ENCODE measurements at places on chromosomes 12 and 14.

- DNase-seq = no peak
These were observed 313.1 kb downstream of the SLC6A15 start for GRCh38 chr12:84599539-84599938.

- no peak for DNase-seq
These were observed 15.9 kb downstream of the CACNA1C start for GRCh38 chr12:2068653-2069052.

- no peak for DNase-seq
These were observed 74.3 kb upstream of the CPM start for GRCh38 chr12:69007101-69007854.

- DNase-seq = no peak
These were observed 218.7 kb upstream of the EGLN3 start for GRCh38 chr14:34169561-34169960.

DNA sequence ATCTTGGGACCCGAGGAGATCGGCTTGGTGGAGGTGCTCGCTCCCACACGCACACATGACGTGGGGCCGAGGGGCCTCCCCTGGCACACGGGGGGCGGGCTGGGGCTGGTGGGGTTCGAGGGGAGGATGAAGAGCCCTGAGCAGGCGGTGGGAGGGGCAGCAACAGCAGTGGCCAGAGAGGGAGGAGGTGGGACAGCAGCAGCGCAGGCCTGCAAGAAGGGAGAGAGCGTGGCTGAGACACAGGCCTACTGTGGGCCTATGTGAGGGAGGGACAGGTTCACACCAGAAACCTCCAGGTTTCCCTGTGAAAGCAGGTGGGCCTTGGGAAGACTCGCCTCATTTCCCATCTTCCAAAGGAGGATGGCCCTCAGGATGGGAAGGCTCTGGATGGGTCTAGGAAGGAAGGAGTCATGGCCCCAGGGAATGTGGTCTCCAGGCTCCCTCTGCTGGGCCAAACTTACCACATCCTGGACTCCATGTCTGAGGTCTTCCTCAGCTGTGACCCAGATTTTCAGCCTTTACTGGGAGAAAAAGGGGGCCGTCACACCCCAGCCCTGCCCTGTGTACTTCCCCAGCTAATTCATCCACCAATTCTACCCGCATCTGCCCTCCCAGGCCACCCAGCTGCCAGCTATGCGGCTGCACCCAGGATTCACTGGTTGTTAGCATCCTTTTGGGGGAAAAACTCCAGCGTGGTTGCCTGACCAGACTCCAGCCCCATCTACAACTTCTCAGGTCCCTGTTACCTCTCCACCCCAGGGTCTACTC is 2.8 kb downstream of the PIANP start:
- no peak for DNase-seq

GRCh38 chr14:36647417-36647823 is 14.2 kb upstream of the PAX9 start:
- no peak for DNase-seq

DNA sequence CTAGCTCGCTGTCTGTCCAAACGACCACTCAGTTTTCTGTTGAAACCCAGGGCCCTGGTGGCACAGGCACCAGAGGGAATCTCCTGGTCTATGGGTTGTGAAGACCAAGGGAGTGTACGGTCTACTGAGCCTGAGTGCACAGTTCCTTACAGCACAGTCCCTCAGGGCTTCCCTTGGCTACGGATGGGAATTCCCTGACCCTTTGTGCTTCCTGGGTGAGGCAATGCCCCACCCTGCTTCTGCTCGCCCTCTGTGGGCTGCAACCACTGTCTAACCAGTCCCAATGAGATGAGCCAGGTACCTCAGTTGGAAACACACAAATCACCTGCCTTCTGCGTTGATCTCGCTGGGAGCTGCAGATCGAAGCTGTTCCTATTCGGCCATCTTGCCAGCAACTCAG is 22.6 kb downstream of the GPHN start:
- DNase-seq = no peak

DNA sequence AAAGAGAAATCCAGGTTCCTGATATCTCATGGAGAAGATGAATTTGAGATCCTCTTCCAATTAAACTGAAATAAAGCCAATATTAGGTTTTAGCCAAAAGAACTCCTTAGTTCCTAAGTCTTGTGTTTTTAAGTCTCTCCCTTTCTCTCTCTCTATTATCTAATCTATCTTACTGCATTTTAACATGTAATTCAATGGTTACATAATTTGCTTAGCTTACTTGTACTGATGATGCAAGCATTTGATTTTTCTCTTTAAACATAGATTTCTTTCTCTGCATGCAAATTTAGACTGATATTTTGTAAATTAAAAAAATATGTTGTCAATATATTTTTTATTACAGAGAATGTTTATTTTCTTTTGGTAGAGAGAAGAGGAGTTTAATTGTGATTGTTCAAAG is 78.2 kb downstream of the MIPOL1 start:
- DNase-seq = no peak

DNA sequence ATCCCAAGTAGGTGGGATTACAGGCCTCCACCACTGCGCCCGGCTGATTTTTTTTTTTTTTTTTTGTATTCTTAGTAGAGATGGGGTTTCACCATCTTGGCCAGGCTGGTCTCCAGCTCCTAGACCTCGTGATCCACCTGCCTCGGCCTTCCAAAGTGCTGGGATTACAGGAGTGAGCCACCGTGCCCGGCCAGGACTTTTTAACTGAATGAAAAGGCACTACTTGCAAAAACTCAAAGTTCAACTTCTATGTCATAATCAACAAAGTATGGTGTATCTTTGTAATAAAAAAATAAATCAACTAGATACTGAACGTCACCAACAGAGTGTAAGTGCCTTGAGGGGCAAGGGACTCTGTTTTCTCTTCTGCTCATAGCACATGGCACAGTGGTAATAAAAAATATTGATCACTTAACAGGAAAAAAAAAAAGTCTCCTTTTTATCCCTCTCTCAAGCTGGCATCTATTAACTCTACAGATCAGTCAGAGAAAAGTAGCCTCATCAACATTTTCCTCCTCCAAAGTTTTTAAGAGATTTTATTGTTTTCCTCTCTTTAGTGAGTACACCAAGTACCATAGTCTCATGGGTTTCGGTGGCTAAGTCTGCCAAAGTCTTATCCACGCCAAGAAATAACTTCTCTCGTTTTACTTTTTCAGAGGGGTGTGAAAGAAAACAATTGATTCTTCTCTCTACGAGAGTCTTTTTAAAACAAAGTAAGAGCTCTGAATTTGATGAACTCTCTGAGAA is 10.6 kb upstream of the FOXN3 start:
- DNase-seq = no peak

DNA sequence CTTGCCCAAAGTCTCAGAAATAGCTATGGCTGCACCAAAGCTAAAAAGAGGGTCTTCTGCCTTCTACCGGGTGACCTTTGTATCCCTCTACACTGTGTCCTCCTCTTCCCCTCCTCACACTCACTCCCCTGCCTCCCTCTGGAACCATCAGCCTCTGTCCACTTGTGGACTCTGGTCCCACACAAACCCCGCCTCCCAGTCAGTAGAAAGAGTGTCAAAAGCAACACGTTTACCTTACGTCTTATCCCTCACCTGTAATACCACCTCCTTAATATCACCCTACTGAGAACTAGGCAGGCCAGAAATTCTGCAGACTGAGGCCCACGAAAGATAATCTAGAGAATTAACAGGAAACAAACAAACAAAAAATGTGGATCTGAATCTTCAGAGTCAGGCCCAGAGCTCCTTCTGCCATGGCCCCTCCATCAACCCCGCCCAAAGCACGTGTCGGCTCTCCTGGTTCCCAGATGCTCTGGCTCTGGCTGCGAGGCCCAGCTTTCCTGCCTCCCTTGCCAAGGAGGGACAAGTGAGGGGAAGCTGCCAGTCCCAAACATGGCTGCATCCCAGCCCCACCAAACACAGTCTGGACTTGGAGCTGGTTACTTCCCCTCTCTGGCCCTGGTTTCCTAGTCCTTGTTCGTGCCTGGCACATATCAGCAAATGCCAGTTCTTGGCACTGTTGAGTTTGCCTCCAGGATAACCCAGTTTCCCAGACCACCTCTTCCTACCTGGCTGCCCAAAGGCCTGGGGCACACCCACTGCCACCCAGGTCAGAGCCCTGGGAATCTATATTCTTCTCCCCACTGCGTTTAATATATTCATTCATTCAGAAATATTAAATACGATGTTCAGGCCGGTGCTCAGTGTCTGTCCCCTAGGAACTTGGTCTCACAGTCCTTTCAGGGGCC is 2.7 kb downstream of the ACTN1 start:
- no peak for DNase-seq

- DNase-seq = no peak
These were observed at the start of gene DACT1 for GRCh38 chr14:58637391-58638230. Gene DACT1 (plus strand): TSS chr14:58637962. CDS start chr14:58638203, 241 bp downstream.

DNA sequence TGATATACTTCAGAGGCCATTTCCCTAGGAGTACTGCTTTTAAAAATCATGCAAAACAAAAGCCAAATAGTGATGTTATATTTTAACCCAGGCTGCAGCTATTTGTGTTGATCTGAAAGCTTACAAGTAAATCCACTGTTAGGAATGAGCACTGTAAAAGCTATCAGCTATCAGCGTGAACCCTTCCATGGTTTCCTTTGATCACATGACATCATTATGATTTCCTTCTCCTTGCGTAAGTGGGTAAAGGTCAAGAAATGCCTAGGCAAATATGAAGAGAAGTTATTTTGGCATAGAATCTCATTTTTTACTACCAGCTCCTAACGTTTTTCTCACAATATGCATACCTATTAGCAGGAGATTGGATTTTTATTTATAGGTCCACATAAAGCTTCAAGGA is 48.6 kb upstream of the CATSPERB start:
- no peak for DNase-seq

GRCh38 chr12:11922361-11922760 is 148.4 kb upstream of the BCL2L14 start:
- DNase-seq = peak; percentile 4

GRCh38 chr14:59160506-59160905 is 28.0 kb upstream of the DAAM1 start:
- DNase-seq = no peak

DNA sequence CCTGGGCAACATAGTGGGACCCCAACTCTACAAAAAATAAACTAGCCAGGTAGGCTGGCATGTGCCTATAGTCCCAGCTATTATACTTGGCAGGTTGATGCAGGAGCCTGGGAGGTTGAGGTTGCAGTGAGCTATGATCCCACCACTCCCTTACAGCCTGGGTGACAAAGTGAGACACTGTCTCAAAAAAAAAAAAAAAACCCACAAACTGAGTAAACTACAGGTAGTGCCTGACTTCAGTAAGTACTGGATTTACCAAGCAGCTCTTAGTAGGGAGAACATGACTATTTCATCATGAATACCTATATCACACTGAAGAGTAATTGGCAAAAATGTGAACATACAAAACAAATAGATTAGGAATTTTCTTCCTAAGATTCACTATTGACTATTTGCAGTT is 32.4 kb upstream of the AP4S1 start:
- no peak for DNase-seq

DNA sequence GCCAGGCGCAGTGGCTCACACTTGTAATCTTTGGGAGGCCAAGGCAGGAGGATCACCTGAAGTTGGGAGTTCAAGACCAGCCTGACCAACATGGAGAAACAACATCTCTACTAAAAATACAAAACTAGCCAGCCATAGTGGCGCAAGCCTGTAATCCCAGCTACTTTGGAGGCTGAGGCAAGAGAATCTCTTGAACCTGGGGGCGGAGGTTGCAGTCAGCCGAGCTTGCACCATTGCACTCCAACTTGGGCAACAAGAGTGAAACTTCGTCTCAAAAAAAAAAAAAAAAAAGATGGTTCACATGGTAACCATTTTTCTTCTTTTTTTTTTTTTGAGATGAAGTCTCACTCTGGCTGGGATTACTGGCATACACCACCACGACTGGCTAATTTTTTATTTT is 35.3 kb downstream of the SLC2A14 start:
- no peak for DNase-seq

DNA sequence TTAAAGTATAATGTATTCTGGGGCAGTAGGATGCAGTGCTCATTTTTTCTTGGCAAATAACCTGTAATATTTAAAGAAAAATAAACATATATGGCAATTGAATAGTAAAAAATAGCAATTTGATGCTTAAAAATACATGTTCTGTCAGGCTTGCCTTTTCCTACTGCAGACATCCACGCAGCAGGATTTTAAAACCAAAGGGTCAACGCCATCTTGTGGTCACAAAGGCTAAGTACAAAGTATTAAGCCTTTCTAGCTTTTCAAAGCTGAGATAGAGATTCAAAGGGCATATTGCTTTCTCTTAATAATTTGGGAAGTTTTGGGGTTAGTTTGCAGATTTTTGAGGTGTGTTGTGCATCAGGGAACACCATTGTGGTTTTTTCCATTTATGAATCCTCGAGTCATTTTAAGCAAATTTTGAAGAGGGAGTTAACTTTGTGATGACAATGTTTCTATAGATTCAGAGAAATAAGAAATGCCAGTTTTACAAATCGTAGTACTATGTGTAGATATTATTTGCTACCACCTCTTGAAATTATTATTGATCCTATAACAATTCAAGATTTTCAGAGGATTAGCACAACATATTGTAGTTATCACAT is 4.7 kb upstream of the CCER1 start:
- DNase-seq = no peak

DNA sequence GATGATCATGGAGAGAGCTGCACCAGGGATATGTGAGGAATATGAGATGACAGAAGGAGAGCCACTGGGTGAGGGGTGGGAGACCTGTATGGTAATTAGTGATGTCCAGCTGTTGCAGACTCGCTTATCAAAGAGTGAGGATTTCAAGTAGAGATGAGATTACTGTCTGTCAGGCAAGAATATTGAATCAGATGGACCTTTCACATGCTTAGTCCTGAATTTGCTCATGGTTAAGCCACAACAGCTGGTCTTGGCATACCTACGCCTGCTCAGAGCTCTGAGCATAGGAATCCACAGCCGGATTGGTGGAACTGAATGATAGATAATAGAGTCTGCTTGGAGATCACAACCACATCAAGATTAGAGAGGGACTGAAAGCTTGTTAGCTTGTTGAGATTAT is 115.2 kb upstream of the ARHGAP5 start:
- no peak for DNase-seq

- no peak for DNase-seq
These were observed 1.7 kb downstream of the POLE start for GRCh38 chr12:132685400-132685799.

DNA sequence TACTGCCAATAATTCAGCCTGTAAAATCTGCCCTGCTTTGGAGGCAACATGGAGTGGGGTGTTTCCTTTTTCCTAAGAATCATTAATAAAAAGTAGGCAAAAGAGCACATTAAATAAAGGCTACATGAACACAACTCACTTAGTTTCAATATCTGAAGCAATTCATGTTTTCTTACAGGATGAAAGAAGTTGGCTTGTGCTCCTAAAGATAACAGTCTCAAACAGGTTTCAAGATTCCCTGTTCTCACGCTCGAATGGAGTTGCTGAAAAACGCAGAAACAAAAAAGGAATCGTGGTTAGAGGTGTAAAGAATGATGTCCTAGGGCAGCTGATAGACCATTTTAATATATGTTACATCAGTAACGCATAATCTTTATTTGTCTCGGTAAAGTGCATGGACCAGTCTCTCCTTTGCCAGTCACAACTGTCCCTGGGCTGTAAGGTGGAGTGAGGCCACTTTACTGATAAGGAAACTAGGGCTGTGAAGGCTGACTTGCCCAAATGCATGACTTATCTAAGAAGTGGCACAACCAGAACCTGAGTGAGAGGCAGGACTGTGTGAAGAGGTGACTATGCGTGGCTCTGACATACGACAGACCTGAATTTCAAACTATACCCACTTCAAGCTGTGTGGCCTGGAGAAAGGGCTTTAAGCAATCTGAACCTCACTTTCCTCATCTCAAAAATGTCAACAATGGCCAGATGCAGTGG is 12.6 kb downstream of the GIT2 start:
- DNase-seq = no peak

All from left renal cortex interstitium (tissue), 4 donors.